NCI-H146 (cell line): ENCODE measurements at places on chromosomes 13 and 19.
A peak's percentile ranks its signal among the peaks of the same experiment; 100 is the strongest.

GRCh38 chr13:108621462-108621861 is 7.9 kb upstream of the MYO16 start:
- DNase-seq = no peak

- DNase-seq = no peak
These were observed 173.1 kb downstream of the LACC1 start for GRCh38 chr13:44052780-44053184.

DNA sequence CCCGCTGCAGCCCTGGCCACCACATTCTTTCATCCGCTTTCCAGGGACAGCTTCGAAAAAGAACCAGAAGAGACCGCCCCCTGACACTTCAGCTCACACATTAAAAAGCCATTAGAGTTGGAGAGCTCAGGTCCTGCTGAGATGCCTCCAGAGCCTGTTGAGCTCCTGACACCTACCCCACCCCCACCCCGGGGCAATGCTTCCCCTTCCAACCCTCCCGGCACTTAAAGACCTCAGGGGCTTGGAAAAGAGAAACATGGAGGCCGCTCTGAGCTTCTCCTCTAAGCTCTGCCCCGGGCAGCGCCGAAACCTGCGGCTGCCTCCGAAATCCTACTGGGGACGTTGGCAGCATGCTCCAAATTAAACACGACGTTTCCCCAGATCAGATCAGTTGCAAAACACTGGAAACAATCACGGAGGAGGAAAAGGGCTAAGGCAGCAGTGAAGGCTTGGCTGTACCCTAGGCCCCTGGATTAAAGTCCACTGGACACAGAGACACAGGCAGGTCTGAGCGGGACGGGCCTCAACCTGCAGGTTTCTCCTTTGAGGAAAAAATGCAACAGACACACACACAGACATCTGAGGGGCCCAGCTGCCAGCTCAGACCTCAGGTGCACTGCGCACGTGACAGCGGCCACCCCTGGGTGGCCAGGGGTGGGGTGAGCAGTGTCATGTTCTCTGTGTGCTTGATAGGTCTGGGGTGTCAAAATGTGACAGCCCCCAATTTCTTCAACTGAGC is 9.6 kb downstream of the SH3GL1 start:
- no peak for DNase-seq

GRCh38 chr19:1624458-1624857 is 19.2 kb upstream of the UQCR11 start:
- DNase-seq = peak; percentile 13

- no peak for DNase-seq
These were observed 21.4 kb downstream of the TSSK6 start for GRCh38 chr19:19493841-19494546.

- DNase-seq = no peak
These were observed 103.8 kb downstream of the TNFRSF19 start for GRCh38 chr13:23673867-23674605.

DNA sequence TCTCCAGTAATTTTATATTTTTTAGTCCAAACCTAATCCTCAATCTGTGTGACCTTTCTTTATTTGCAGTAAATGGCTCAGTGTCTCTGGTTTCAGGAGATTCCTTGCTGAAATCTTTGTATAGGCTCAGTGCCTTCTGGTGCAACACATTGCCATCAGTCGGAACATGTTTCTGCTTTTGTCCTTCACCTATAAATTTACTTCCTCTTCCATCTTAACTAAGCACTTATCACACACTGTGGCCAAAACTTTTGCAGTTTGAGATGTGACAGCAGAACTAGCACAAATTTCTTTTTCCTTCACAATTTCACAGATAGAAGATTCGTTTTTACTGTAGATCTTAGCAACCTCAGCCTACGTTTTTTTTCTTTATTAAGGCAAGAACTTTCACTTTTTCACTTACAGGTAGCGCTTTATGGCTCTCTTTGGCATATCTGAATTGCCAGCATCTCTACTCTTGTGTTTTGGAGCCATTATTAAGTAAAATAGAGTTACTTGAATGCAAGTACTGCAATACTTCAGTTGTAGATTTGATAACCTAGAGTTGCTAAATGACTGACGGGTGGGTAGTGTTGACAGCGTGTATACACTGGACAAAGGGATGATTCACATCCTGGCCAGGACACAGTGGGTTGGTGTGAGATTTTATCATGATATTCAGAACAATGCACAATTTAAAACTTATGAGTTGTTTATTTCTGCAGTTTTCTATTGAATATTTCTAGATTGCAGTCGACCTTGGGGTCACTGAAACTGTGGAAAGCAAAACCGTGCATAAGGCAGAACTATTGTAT is 44.3 kb downstream of the NDFIP2 start:
- no peak for DNase-seq
